Activated gamma-delta T cell treated with Interleukin-2 at 50 U/mL for 16 hours (primary cell): ENCODE measurements at places on chromosomes 12 and 14.

DNA sequence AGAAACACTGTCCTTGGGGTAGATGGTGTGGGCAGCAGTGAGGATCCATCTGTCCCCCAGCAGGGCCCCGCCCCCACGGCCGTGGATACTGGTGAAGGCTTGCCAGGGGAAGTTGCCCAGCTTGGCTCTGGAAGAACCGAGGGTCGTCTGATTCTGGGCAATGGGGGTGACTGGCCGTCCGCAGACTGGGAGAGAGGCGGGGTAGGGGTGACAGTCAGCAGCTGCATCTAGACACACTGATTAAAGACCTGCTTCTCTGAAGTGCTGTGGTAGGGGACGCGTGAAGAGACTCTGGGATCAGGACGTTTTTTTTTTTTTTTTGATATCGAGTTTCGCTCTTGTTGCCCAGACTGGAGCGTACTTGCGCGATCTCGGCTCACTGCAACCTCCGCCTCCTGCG is 4.7 kb upstream of the C1R start:
- DNase-seq, result no peak

- no peak for DNase-seq
Observed at GRCh38 chr12:77998236-77998786, 167.6 kb downstream of the NAV3 start.

DNA sequence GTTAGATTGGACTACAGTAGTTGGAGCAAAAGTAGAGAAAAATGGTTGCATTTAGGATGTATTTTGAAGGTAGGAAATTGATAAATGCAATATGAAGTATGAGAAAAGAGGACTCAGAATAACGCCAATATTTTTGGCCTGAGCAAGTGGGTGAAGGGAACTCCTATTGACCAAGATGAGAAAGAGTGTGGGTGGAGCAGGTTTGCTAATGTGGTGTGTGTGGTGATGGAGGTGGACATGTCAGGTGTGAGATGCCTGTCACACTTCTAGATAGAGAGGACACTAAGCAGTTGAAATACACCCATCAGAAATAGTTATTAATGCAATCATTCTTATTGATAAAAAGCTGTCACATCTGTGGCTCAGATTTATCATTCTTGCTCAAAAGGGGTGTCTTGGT is 7.3 kb downstream of the GUCY2C start:
- DNase-seq, result no peak

DNA sequence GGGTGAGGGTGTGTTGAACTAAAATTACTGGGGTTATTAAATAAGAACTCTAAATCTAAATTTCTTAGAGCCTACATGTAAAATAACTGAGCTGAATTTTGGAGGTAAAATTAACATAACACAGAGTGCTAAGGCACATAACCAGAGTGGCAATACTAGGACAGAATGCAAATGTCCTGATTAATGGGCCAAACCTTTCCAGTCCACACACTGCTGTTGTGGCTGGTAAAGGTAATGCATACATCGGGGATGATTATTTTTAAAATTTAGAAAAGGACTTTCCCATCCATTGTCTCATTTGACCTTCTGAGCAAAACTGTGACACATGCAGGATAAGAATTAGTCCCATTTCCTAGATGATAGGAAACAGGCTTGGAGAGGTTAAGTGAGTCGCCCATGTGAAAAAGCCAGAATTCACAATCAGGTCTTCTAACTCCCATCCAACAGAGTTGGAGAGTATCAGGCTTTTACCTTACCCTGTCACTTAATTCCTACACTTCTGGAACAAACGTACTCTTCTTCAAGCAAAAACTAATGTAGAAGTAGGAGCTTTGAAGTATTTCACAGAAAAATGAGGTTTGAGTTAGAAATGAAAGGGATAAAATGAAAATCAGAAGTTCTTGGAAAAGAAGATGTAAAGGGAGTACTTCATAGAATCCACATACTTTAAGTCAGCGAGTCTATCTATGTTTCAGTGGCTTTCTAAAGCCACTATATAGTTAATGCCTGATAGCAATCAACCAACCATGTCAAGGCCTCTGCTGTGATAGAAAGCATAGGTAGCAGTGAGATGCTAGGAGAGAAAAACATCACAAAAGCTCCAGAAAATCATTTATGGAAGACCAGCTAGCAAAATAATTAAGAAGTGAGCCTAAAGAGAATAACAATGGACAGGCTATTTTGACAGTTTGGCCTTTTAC is 334.9 kb upstream of the DIO2 start:
- DNase-seq, result no peak

- no peak for DNase-seq
Observed at GRCh38 chr14:32657081-32657480, 281.6 kb upstream of the NPAS3 start.

DNA sequence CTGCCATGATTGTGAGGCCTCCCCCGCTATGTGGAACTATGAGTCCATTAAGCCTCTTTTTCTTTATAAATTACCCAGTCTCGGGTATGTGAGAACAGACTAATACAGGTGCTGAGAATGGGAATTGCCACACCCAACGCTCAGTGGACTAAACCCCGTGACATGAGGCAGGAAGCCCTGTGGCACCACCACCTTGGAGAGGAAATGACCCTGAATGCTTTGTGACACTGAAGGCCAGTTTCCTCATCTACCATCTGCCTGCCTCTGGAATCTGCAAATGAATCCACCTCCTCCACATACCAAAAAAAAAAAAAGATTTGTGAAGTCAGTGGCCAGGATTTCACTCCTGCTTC is 41.6 kb downstream of the NT5DC3 start:
- no peak for DNase-seq

DNA sequence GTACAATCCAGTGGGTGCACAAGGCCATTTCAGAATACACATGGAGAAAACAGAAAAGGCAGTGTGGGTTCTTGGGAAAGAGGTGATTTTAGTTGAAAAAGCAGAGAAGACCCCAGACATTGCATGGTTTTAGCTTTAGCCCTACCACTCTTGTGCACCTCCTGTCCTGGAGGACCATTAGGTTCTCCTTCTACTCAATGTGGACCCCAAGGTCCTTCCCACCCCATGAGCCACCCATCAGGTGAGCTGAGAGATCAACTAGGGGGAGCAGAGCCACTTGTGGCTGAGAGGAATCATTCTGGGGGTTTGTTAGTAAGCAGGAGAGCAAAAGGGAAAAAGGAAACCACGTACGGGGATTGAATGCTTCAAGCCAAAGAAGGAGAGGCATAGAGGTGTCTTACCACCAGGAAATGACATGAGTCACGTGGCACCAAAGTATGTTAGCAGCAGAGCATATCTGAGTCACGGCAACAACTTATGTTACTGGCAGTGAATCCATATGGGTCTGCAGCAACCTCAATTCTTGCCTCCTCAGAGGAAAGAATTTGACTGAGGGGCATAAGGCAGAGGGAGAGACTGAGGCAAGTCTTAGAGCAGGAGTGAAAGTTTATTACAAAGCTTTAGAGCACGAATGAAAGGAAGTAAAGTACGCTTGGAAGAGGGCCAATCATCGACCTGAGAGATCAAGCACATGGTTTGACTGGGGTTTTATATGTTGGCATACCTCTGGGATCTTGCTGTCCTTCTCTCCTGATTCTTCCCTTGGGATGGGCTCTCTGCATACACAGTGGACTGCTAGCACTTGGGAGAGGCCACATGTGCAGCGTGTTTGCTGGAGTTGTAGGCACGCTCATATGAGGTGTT is 73.9 kb downstream of the HSD17B6 start:
- peak; percentile 22 for DNase-seq

GRCh38 chr12:562634-563033 is 100.6 kb downstream of the NINJ2 start:
- no peak for DNase-seq

- DNase-seq, result no peak
Observed at GRCh38 chr14:75661499-75661814, 411 bp downstream of the TTLL5 start.

DNA sequence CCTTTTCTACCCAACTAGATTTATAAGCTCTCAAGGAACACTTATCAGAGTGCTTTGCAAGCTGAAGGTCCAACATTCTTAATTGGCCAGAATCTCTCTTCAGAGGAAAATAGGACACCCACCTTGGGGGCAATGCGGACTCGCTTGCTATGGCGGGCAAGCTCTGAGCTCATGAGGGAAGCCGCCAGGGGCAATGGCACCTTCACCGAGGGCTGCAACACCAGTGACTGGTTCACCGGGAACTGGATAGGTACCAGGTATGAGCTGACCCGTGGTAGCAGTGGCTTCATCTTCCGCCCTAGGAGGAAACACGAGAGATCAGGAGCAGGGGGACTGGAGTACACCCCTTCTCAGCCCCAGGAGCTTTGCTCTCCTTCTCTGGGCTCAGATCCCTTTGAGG is 7.4 kb upstream of the TEX52 start:
- no peak for DNase-seq

DNA sequence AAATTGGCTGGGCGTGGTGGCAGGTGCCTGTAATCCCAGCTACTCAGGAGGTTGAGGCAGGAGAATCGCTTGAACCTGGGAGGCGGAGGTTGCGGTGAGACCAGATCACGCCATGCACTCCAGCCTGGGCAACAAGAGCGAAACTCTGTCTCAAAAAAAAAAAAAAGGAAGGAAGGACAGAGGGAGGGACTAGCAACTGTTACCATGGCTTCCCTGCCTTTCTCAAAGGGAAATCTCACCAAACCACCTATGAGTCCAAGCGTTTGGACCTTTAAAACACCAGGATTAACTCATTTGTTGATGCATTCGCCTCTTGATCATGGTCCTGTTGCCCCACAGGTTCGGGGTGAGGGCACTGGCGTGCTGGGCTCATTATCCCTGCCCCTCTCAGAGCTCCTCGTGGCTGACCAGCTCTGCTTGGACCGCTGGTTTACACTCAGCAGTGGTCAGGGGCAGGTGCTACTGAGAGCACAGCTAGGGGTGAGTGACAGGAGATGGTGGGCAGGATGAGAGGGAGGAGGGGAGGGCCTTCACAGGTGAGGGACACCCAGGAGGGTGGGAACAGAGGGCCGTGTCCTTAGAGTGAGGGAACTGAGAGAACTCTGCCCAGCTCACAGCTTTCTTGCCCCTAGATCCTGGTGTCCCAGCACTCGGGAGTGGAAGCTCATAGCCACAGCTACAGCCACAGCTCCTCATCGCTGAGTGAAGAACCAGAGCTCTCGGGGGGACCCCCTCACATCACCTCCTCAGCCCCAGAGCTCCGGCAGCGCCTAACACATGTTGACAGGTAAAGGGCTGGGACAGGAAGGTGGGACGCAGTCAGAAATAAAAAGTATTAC is 10.2 kb upstream of the MYL6B start:
- no peak for DNase-seq

DNA sequence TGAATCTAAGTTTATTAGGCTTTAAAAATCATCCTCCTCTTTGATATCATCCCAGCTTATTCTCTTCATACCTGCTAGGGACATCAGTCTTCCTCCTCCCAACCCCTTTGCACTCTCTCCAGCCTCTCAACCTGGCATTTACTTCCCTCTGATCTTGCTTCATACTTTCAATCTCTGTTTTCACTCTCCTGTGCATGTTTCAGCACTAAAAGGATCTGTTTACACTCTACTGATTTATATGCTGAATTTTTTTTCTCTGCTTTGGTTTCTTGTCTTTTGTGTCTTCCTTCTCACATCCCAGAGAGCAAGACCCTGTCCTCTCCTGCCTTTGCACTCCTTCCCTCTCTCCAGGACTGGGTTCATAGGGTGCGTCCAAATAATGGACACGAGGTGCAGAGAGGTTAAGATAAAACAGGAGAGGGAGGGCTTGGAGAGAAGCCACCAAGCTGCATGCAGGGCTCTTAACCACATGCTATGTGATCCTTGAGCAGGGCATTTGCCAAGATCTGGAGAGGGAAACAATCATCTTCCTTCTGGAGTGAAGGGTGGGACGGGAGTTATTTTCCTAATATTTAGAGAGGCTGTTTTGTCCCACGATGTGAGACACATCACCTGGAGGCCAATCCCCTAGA is 3.0 kb upstream of the CISTR start:
- DNase-seq, result no peak
